ENCODE measurements at places on chromosomes 1 and 21. TPM values are rescaled to one million over a fixed set of nuclear protein-coding genes. Genes with fewer than 3 reads are reported as not detected.
A peak's percentile ranks its signal among the peaks of the same experiment; 100 is the strongest.

Gene TEDDM1
- not detected for total RNA-seq

DNA sequence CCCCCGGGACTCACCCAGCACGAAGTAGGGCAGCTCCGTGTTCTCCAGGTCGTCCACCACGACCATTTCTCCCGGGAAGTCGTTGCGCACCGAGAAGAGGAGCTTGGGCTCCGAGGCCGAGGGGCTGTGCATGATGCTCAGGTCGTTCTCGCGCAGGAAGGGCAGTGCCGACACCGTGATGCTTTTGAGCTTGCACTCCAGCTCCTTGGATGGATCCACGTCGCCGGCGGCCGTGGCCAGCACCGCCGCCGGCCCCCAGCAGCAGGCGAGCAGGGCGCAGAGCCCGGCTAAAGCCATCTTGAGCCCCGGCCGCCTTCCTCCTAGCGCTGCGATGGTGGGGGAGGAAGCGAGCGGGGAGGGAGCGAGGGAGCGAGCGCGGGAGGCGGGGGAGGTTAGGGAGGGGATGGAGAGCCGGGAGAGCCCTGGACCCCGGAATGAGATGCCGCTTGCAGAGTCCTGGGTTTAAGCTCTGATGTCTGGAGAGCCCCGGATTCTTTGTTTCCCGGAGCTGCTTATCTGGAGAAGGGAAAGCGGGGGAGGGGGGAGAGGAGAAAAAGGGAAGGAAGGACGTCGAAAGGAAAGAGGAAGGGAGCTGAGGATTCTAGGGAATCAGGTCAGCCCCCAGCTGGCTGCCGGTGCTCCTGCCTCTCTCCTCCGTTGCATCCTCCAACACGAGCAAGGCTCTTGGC lies at the start of gene ASTN1:
Gene ASTN1, minus strand, starts transcription at position 333 of the 689 bp plus-strand sequence. Its CDS starts 36 bp downstream, at position 297.
- DNase-seq, result no peak

GRCh38 chr1:82845866-82846265 lies 1045.1 kb downstream of the ADGRL2 start:
- no peak for DNase-seq

- no peak for DNase-seq
Observed at GRCh38 chr1:209646558-209646957, 5.7 kb downstream of the LAMB3 start.

Gene TMEM240
- total RNA-seq, result 4.5 TPM

GRCh38 chr1:208149776-208150514 lies 94.2 kb downstream of the PLXNA2 start:
- peak; percentile 67 for DNase-seq

DNA sequence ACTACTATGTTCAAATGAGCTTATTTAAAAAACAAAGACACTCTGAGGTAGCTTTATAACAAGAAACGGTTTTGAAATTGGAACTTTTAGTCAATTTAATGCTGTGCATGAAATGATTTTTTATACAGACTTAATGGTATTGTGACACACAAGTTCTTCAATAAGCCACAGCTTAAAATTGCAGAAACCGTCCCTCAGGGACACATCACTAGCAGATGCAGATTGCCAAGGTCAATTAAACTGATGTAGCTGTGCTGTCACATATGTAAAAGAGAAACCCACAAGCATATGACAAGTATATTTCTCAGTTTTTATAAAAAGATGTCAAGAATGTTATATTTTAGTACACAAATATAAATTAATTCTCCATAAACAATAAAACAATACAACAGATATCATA lies 366.9 kb downstream of the DPYD start:
- no peak for DNase-seq

Gene NEGR1
- 12.3 TPM for total RNA-seq

Gene TOMM20
- 204 TPM for total RNA-seq

Gene SLC45A1
- total RNA-seq, result 3.0 TPM

Gene ARID4B
- 49.0 TPM for total RNA-seq

Gene CFAP74
- 0.13 TPM for total RNA-seq

- peak; percentile 38 for DNase-seq
Observed at GRCh38 chr1:45802343-45803298, 791 bp upstream of the MAST2 start.

GRCh38 chr1:152621993-152622392 lies 910 bp downstream of the LCE3A start:
- DNase-seq, result no peak

Gene MXRA8
- 143 TPM for total RNA-seq

DNA sequence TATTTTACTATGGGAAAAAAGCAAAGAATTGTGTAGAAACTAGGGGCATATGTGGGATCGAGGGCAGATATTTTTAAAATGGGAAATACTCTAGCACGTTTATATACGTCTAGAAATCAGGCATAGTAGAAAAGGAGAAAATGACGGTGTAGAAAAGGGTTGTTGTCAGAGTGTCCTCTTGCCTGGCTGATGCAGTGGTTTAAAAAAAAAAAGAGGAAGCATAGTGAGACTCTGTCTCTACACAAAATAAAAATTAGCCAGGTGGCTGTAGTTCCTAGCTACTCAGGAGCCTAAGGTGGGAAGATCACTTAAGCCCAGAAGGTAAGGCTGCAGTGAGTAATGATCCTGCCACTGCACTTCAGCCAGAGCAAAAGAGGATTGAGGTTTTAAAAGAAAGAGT lies 64.7 kb upstream of the LRRC7 start:
- no peak for DNase-seq

- DNase-seq, result peak; percentile 13
Observed at GRCh38 chr1:59750328-59751003, 64.3 kb upstream of the HOOK1 start.

- DNase-seq, result no peak
Observed at GRCh38 chr1:93579891-93580290, 101.7 kb downstream of the BCAR3 start.

DNA sequence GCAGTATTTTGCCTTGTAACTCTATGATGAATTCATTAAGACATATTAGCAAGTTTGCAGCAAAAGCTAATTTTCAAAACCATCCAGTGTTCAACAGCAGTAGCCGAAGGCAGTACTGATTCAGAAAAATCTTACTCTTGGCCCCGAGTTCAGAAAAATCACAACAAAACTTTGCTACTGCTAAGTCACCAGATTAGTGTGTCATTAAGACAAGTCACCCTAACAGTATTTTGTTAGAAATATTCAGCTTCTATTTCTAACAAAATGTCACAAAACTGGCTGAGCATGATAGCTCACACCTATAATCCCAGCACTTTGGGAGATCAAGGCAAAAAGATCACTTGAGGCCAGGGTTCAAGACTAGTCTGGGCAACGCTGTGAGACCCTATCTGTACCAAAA lies 8.2 kb downstream of the GTF2B start:
- DNase-seq, result no peak

GRCh38 chr21:29715089-29715488 lies 224.7 kb downstream of the GRIK1 start:
- DNase-seq, result no peak

DNA sequence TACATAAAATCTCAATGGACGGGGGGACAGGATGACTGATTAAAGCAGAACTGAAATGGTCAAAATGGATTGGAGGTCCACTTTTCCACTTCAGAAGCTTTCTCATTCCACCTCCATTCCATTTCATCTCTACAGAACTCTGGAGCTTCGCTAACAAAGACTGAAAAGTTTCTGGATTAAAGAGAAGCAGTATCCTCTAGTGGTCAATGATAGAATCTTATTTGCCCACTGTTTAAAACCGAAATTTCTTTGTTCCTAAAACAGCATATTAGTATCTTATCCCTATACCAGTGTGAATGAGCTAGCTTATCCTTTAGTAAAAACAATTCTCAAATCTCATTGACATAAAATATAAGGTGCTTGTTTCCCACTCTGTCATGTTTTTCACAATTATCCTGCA lies 890.6 kb downstream of the KCNT2 start:
- DNase-seq, result no peak

GRCh38 chr1:205267306-205267902 lies 39.7 kb downstream of the TMCC2 start:
- no peak for DNase-seq

Gene S100A3
- 0.83 TPM for total RNA-seq

GRCh38 chr1:151509350-151510019 lies 1.7 kb upstream of the CGN start:
- no peak for DNase-seq

Gene DPT
- 56.0 TPM for total RNA-seq

- no peak for DNase-seq
Observed at GRCh38 chr1:28606771-28607170, 14.7 kb downstream of the RAB42 start.

DNA sequence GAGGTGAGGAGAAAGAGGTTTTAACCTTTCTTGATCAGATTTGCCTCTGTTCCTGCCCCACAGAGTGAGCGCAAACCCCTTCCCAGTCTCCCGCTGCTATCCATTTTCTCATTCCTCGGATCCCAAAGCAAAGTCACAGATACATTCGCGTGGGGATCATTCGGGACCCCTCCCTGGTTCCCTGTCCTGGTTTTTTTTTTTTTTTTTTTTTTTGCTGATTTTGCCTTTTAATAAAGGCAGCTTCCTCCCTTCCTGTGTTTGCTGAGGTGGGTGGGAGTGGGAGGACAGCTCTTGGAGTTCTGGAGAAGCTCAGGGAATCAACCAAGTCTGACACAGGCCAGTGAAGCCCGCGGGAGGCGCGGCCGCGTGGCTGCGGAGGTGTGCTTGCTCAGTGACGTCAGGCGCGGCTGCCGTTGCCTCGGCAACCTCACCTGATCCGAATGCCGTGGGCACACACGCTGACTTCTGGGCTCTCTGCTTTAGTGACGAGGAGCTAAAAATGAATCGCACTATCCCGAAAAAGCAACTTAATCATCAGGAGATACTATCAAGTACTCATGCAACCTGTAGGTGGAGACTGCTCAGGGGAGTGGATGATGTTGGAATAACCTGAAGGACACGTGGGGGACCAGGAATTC lies 106.4 kb downstream of the TBX19 start:
- peak; percentile 72 for DNase-seq

Data from thyroid gland (tissue), 4 donors.